Mucosa of gallbladder (tissue), 1 donor: ENCODE measurements at places on chromosomes 1 and 21.

DNA sequence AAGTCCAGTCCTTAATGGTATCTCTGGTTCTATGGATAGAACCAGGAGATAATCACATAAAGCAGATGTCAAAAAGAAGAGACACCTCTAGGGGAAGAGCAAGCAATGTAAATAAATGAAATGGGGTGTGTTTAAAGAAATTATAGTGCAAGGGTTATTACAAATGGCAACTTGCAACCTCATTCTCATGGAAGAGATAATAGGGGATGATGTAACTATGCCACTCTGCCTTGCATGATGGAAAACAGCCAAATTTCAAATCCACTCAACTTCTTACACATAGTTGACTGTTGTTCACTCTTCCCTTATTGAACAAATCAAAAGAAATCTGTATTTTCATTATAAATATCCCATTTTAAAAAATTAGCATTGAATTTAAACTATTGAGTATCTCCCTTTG is 274.0 kb upstream of the TMPRSS15 start:
- no peak for DNase-seq

- DNase-seq = no peak
These were observed 33.9 kb downstream of the OLFML2B start for GRCh38 chr1:161989786-161990185.

DNA sequence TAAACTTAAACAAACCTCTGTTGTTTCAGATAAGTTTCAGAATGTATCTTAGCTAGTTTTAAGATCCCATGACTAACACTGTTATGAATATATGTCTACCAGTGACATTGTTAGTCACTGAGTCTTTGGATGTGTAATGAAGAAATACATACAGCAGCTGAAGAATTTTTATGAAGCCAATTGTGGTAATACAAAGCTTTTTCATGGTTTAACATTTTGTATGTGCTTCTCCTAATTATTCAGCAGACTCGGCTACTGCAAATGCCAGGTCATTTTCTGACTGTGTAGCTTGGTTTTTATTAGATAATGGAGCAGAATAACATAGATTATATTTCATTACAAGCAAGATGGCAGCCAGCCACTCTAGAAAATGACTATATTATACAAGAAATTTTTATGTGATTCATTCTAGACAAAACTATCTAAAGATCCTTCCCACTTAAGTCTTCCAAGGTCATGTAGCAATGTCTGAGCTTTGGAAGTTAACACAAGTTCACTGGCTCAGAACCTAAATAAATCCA is 147.8 kb downstream of the TNFSF18 start:
- no peak for DNase-seq

DNA sequence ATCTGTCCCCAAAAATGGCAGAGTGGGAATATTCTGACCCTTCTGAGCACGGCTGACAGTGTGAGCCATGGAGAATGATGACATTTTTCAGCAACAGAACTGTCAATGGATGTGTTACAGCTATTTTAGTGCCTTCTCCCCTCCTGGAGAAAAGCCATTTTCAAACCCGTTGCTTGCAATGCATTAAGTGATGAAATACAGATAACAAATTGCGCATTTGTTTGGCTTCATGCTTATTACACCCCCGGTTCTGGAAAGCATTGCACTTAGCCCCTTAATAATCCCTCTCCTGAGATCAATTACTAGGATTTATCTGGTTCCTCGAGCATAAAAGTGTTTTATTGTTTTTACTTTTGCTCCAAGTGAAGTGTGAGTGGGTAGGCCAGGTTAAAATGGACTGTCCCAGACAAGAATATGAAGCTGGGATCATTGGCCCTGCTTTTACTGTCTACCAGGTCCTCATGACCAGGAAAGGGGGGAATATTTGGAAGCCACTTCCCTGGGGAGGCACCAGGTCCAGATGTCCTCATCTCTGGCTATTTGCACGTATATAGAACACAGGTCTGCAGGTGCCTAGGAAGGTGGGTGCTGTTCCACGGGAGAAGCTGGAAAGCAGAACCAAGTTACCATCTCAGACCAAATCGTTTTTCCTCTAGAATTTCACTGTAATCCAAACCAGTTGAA is 37.5 kb upstream of the HHAT start:
- no peak for DNase-seq

DNA sequence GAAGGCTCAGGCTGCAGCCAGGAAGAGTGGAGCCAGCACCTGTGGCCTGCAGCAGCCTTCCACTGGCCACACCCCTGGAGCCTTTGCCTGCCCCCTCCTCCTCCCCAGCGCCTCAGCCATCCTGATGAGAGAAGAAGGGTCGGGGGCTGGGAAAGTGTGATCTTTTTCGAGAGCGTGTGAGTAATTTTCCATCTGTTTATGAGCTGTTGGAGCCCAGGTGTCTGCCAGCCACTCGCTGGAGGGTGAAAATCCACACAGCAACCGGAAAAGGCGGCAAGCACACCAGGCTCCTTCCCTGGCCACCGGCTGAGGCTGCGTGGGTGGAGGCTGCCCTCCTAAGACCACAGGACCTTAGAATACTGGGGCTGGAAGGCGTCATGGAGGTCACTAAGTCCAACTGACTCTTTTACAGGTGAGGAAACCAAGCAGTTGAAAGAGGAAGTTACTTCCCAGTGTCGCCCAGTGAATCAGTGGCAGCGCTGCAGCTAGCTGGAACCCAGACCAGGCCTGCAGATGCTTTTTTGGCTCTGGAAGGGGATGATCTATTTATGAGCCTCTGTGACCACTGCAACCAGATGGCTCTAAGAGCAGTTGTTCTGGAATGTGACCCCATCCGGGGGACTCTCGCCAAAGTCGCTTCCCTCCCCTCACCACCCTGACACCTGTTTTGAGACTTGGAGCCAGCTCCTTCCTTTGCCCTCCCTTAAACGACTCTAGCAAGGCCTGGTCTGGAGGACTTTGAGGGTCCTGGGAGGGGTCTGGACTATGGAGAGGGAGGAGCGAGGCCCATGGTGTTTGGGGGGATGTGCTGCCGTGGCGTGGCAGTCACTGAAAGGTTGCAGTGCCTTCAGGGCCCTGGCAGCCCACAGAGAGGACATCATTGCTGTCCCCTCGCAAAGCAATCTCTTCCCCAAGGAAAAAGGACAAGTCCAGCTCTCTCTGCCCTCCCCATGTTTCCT is 54.5 kb downstream of the LGR6 start:
- no peak for DNase-seq

- DNase-seq = no peak
These were observed 97.8 kb upstream of the ADGRL2 start for GRCh38 chr1:81702903-81703302.

DNA sequence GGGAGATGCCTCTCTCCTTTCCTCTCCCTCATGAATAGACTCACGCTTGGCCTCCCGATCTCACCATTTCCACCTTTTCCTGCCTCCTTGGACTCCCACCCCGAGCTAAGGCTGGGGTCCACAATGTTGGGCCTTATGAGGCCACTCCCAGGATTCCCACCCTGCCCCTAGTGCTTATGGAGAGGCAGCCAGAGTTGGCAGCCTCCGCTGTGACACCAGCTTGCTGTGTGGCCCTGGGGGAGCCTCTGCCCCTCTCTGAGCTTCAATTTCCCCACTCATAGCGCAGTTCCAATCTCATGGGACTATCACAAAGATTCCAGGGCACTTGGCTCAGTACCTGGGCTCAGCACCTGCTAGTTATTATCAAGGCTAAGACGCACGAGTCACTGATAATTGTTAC is 118.7 kb upstream of the WNT4 start:
- no peak for DNase-seq

DNA sequence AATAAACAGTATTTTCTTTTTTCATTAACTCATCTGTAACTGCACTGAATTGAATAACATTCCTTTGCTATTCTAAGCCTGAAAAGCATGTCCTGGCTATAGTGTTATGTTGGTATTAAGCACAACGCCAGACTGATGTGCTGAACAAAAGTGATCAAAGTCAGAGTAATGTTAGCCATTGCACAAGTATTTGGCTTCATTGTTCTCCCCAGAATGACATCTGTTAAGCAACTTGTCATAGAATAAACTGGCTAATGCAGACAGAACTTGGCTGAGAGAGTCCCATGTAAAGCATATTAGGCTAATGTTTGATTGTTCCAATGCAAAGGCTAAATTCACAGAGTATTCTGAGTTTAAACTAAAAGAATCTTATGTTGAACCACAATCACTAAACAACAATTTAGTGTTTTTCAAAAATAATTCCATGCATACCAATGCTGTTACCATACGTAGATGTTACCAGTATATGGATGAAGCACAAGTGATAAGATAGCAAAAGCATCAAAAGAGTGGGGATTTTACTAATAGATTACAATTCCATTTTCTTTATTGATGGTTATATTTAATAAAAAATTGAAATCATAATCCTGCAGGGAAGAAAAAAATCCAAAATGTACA is 235.3 kb upstream of the DMRTA2 start:
- no peak for DNase-seq

- DNase-seq = no peak
These were observed 136.4 kb downstream of the AKT3 start for GRCh38 chr1:243713470-243714186.

GRCh38 chr1:65423884-65424572 is 3.6 kb downstream of the LEPR start:
- no peak for DNase-seq

DNA sequence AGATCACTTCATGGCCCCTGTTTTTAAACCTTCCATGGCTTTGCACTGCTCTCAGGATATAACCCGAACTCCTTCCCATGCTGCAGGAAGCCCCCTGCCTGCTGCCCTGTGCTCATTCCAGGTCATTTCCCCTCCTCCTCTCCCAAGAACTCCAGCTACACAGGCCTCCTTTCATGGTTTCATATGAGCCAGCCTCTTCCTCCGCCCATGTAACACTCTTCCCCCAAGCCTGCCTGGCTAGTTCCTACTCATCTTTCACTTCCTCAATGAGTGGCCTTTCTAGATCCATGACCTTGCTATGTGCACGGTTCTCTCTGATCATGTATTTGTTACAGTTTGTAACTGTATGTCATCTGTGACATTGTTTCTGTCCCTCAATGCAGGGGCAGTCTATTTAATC is 3.1 kb upstream of the NCF2 start:
- no peak for DNase-seq

- DNase-seq = peak; percentile 47
These were observed 37.3 kb upstream of the COL6A2 start for GRCh38 chr21:46060596-46061061.

DNA sequence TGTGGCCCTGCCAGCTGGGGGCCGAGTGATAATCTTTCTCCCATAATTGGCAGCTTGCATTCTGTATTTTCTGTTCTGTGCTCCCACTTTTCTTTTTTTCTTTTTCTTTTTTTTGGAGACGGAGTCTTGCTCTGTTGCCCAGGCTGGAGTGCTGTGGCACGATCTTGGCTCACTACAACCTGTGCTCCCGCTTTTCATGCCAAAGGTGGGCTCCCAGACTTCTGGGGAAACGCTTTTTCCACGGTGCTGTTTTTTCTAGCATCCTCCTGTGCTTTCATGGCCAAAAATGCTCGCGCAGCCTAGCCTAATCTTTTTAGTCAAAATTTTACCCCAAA is 585 bp upstream of the AHCTF1 start:
- DNase-seq = no peak

- DNase-seq = peak; percentile 64
These were observed at the start of gene MOV10 for GRCh38 chr1:112674440-112674985. Gene MOV10, plus strand, starts transcription at chr1:112674659. Its CDS starts 254 bp downstream, at chr1:112674913.

- DNase-seq = no peak
These were observed 26.9 kb upstream of the KCNE2 start for GRCh38 chr21:34336756-34337391.

- no peak for DNase-seq
These were observed 51.3 kb upstream of the GFI1 start for GRCh38 chr1:92538048-92538412.

- peak; percentile 64 for DNase-seq
These were observed 56.6 kb upstream of the RPL11 start for GRCh38 chr1:23634840-23635651.

GRCh38 chr1:47409311-47410067 is 6.6 kb upstream of the FOXE3 start:
- DNase-seq = no peak

DNA sequence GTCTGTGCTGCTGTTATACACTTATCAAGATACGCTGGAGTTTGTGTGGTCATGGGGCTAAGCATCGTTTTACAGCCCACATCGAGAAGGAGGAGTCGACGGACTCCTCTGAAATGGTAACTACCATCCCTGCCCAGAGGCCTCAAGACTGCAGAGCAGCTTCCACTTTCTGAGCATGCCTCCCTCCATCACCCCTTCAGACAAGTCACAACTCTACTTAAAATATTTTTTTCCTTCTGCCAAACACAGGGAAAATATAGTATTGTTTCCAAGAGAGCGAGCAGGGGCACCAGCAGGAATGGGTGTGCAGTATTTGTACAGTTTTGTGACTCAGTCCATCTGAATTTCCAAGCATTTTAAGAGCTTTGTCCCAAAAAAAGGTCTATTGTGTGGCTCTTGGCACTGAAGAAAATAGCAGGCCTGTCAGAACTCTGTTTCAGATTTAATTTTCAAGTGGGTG is 14.1 kb downstream of the EVA1C start:
- no peak for DNase-seq
